ENCODE measurements at places on chromosomes 2 and 18.

GRCh38 chr2:241425368-241425767 is 69.3 kb downstream of the FARP2 start:
- DNase-seq: no peak

DNA sequence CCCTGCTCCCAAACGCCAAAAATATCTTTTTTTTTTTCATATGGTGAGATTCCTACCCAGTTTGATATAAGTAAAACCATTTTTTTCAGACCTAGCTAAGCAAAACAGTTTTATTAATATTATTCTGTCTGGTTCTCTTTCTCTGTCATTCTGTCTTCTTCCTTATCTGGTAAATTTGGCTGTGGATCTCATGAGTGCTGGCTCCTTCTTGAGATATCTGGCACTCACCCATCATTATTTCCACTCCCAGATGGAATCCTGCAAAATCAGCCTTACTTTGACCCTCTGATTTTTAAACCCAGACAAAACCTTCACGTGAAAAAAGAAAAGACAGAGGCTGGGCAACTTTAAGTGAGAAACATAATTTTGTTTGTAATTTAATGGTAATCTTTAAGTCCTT is 373.6 kb downstream of the NYAP2 start:
- DNase-seq: no peak

DNA sequence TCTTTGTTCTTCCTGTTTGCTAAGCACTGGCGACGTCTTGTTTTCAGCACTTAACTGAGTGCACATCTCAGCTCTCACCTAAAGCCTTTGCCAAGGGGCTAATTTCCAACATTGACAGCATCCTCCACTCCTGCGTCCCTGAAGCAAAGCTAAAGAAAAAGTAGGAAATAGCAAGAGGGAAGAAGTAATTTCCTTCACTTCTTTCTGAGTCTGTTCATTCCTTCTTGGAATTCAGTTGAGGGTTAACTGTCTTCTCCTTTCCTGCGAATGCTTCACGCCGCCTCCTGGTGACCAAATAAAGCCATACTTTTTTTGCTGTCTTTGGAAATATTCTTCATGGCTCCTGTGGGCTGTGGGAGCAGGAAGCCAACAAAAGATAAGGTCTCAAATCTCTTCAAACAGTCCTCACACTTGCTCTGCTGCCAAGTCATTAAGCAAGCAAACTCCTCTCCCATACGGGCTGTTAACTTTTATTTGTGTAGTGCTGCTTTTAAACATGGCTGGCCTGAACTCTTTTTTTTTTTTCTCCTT is 100.9 kb downstream of the DPP10 start:
- DNase-seq: no peak

GRCh38 chr2:138942466-138942865 is 162.3 kb upstream of the NXPH2 start:
- DNase-seq: no peak

- DNase-seq: no peak
These were observed 63.1 kb upstream of the HPCAL1 start for GRCh38 chr2:10239561-10239967.

GRCh38 chr2:232957657-232958090 is 55.4 kb downstream of the NGEF start:
- DNase-seq: no peak

GRCh38 chr2:112674229-112674628 is 28.5 kb downstream of the SLC20A1 start:
- no peak for DNase-seq

DNA sequence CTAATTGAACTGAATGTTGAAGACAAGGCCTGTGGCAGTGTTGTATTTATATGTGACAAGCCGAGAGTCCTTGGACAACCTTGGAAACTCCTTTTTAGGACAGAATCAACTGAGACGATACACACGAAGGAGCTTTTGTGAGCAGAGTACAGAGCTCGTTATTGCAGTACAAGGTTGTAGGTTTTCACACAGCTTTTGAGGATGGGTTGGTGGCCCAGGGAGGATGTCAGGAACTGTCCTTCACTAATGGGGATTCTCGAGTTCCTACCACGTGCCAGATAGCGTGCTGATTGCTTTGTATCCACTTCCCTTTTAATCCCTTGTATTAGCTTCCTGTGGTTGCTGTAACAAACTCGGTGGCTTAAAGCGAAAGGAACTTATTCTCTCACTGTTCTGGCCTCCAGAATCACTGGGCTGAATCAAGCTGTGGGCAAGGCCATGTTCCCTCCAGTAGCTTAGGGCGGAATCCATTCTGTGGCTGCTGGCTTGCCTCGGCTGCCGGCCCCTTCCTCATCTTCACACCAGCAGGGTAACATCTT is 20.2 kb downstream of the INPP4A start:
- no peak for DNase-seq

GRCh38 chr2:68857202-68857845 is 13.9 kb downstream of the BMP10 start:
- no peak for DNase-seq

DNA sequence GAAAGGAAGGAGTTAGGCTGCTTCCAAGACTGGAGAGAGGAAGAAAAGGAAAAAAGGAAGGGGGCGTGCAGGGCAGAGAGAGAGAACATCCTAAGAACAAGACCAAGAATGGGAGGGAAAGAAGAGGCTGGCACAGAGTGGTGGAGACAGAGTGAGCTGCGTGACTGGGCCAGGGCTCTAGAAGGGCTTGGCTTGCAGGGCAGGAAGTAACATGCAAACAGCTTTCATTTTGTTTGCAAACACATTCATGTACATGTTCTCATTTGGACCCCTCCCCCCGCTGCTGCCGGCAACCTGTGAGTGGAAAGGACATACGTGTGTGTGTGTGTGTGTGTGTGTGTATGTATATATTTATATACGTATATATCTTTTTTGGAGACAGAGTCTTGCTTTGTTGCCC is 46.8 kb upstream of the DNMT3A start:
- no peak for DNase-seq

DNA sequence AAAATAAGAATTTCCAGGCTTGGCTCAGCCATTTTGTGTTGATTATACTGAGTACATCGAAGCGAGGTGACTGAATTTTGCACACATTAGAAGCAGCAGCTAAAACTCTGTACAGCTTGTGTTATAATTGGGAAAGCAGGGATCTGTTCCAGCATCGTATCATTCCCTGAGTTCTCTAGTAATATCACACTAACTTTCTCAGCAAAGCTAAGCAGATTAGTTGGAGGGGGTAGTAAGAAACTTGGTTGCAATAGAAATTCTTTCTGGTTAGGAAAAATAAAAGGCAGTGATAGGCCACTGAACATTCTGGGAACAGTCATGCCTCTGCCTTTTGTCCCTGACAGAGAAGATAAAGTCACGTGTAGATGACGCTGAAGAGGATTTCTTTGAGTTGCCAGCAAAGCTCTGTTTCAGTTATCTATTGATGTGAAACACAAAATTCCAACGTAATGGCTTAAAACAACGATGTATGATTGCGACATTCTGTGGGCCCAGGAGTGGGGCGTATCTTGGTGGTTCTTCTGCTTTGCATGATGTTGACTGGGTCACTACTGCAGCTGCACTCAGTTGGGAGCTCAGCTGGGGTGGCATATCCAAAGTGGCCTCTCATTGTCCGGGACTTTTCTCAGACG is 202.1 kb upstream of the MEX3C start:
- DNase-seq: no peak

DNA sequence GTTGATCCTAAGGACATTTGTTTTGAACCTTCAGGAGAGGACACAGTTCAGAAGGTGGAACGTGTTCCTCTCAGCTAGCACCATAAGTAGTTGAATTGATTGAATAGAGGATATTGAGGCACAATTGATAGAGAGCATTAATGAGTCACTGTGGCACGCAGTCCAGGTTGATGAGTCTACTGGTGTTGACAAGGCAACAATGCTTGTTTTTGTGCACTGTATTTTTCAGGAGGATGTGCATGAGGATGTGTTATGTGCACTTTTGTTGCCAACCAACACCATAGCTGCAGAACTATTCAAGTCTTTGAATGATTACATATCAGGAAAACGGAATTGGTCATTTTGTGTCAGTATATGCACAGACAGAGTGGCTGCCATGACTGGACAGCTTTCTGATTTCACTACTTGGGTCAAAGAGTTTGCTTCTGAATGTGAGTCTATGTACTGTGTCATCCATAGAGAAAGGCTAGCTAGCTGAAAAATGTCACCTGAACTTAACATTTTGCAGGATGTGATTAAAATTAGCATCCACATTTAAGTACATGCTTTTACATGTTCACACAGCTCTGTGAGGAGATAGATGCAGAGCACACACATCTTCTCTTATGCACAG is 140.1 kb upstream of the B3GNT2 start:
- no peak for DNase-seq

DNA sequence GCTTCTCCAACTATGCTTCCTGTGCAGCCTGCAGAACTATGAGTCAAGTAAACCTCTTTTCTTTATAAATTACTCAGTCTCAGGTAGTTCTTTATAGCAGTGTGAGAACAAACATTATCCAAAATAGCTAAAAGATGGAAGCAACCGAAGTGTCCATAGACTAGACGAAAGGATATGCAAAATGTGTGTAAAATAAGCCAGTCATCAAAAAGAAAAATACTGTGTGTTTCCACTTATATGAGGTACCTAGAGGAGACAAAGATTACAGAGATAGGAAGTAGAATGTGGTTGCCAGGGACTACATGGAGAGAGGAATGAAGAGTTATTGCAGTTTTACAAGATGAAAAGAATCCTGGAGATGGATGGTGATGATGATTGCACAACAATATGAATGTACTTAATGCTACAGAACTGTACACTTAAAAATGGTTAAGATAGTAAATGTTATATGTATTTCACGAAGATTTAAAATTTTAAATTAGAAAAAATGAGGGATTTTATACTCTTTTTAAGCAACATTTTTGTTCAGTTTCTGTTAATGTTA is 99.3 kb upstream of the FN1 start:
- DNase-seq: no peak

- no peak for DNase-seq
These were observed 181.3 kb upstream of the HAAO start for GRCh38 chr2:42973726-42974125.

Data from stimulated activated CD4-positive, alpha-beta T cell treated with anti-CD3 and anti-CD28 coated beads, TNF-alpha, amount 100 ng/mL, for 48 hours (primary cell).